Bronchial epithelial cell (primary cell): ENCODE measurements at places on chromosomes 12 and 14. TPM values are rescaled to one million over a fixed set of nuclear protein-coding genes. Genes with fewer than 3 reads are reported as not detected.

GRCh38 chr12:72612171-72612570, 340.0 kb downstream of the TRHDE start:
- DNase-seq, result no peak

GRCh38 chr12:68462803-68463202, 130.6 kb upstream of the MDM1 start:
- DNase-seq, result no peak

DNA sequence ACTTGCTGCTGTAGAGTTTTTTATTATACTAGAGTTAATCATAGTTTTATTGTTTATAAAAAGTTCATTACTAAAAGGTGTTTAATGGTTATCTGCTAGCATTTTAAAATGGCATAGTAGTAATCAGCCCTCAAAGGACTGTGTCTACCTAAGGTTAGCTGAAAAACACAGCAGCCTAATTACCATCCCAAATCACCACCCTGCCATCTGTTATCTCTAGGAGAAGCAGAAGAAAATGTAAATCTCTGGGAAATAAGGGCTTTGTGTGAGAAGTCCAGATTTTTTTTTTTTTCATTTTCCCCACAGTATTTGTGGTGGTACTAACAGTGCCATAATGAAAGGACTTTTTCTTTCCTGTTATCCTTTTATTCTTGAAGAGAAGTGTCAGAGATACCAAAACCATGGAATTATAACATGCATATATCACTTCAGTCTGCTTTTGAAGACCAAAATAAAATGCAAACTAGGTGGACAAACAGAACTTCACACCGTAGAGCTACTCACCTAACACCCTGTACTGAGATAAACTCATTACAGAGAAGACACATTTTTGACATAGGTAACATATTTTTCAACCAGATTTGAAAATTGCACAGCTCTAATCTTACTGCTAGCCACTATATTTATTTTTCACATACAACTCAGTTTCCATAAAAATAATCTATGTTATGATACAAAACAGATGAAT, 876.2 kb downstream of the C12orf50 start:
- no peak for DNase-seq

Gene DCAF11
- 70.5 and 83.5 TPM in 2 replicates for total RNA-seq

DNA sequence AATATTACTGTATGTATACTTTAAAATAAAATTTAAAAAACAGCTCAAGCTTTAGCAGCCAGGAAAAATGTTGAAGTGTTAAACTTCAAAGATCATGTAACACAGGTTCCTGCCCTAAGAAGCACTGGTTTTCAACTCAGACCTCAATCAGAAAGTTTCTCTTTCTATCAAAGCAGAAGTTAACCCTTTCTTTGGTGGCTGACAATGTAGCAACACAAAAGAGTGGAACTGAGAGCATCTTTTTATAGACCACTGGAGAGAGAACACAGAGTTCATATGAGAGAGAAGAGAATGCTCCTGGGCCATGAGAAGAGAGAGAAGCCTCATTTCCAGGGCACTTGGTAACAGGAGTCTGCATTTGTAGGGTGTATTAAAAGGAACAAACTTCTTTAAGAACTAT, 42.2 kb upstream of the KTN1 start:
- no peak for DNase-seq

DNA sequence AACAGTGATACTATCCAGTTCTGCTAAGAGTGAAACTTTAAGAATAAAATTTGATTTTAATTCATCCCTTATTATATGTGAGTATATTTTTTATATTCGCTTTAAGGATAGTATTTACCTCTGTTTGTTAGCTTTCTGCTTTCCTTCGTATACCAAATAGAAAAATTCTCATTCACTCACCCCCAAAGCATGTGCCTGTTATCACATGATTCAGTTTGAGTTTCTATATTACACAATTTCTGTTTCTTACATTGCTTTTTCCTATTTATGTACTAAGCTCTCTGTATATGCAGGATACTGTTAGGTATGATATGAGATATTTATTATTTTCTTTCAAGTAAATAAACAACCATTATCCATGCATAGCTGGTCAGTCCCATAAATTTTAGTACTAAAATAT, 275.2 kb downstream of the FBXL14 start:
- peak; percentile 55 for DNase-seq

DNA sequence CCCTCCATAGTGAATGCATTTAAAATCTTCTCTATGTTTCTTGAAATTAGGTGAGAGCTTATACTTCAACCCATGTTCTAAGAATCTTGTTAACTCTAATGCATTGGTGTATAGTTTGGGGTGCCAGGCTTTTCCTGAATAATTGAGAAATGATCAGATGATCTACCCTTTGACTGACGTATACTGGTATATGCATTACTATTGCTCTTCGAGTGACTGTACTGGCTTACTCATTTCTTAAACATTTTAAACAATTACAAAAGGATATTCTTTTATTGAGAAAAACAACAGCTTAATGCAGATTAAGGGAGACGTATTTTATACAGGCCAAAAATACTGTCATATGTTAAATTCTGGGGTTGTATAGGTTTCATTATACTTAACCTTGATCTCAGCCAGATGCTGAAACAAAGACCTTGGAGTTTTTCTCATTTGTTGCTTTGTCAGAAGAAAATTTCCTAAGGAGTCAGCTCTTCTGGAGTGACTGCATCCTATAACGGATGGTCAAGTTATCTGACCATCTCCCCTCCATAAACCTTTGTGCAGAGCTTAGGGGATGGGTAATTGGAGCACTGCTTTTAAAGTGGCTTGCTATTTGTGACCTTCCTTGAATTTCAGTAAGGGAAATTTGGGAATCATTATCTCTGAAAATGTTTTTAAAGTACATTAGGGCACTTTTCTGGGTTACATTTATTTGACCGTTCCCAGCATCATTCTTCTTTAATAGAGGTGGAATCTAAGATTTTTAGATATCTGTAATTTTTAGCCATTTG, 507.6 kb downstream of the PCNX1 start:
- peak; percentile 77 for DNase-seq

Gene COX8C
- total RNA-seq, result not detected in 2 replicates

DNA sequence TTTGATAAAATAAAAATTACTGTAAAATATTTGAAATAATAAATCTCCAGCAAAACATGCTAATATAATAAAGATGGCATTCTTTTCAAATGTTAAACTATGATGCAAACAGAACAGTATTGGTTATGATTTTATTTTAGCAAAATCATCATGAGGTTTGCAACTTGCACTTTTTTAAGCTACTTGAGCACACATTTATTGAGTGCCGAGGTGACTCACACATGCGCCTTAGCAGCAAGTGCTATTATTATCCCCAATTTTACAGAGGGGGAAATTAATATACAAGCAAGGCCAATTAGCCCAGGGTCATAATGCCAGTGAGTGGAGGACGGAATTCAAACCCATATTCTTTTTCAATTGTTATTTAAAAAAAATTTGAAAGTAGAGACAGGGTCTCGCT, 7.3 kb downstream of the DYRK4 start:
- no peak for DNase-seq

Gene ADAM20
- 2.4 and 2.6 TPM in 2 replicates for total RNA-seq

DNA sequence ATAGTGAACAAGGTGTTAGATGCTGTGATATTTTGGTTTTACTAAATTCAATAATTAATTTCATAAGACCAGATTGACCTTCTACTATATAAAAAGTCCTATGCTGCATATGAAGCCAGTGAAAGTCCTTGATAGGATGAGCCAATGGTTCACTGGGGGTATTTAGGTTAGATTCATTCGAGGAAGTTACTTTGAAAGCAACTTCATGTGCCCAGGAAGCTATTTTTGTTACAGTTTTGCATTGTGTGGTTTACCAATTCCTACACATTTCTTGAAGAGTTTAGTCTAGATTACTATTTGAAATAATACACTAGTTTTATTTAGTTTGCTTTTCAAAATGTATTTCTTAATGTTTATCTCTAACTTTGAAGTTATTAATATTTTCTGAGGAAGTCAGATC, 58.5 kb upstream of the RMST start:
- DNase-seq, result no peak

Gene ARG2
- 113 and 123 TPM in 2 replicates for total RNA-seq

DNA sequence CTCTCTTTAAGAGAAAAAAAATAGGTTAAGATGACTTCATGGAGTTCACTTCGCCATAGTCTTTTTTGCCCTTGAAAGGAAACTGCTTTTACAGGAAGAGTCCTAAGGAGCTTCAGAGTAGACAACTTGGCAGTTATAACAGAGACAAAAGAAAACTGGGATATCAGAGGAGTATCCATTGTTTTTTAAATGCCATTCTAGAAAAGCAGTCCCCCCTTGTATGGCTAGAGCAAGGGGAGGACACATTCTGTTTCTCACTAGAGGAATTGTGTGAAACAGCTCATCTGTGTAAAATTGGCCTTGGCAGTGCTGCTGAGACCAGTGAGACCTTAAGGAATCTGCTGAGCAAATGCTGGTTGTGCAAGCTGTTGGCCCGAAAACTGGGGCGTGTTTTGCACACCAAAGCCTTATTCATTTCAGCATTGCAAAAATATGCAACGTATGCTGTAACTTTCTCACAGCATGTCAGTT, 128.0 kb downstream of the GPR135 start:
- DNase-seq, result no peak

DNA sequence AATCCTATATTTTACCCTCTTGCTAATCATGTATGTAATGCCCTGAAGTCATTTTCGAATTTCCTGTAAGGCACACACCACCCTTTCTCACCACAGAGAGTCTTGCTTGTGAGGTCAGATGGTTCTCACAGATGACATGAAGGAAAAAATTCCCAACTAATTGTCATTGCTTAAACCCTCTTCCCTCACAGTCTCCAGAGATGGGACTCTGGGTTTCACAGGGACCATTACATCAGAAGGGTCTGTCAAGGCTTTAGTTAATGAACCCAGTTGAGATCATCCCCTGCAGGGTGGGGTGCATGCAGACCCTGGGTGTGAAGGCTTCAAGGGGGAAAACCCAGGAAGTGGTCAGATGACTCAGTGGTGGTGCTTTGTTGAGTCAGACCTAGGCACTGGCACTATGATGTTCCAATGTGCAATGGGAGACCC, 229.6 kb downstream of the BCAT1 start:
- peak; percentile 87 for DNase-seq

Gene CMKLR1
- not detected in 2 replicates for total RNA-seq

Gene TTC5
- 10.5 and 14.2 TPM in 2 replicates for total RNA-seq

DNA sequence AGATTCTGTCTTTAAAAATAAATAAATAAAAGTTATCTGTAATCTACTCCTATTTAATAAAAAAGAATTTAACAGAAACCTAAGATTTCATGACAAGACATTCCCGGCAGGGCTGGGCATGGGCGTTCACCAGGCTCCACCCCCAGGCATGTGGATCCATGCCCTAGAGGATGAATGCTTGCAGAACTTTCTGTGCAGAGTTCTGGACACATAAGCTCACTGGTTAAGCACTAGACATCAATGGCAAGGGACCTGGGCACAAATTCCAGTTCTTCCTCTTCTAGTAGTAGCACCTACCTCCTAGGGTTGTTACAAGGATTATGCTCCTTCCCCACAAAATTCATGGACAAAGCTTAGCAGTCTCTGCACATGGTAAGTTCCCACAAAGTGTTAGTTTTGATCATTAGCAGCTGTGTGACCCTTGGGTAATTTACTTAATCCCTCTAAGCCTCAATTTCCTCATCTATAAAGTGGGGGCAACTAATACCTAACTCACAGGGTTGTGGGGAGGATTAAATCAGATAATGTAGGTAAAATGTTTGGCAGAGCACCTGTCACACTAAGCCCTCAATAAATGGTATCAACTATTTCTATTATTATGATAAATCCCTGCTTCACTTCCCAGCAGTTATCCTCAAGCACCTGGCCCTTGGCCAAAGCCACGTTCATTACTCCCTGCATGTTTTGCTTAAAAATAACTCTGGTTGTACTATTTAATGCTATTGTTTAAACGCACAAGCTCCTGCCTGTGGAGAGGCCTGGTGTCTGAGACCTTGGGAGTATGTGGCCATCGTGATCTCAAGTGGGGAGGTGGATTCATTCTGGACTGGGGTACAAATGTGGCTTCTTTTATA, 9.8 kb downstream of the GALNT6 start:
- no peak for DNase-seq

- peak; percentile 13 for DNase-seq
Observed at GRCh38 chr14:36718216-36718615, 56.6 kb downstream of the PAX9 start.

DNA sequence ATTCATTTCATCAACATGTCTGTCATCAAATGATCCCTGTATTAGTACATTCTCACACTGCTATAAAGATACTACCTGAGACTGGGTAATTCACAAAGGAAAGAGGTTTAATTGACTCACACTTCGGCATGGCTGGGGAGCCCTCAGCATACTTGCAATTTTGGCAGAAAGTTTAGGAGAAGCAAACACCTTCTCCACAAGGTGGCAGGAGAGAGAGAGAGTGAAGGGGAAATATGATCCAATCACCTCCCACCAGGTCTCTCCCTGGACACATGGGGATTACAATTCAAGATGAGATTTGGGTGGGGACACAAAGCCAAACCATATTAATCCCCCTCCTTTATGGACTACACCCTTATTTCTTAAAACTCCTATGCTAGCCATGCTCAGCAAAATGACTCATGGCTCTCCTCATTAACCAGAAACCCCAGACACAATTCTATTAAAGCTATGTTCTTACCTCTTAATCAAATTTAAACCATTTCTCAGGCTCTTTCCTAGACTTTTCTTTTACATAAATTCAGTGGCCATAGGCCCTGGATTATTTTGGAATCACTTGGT, 932.3 kb downstream of the FLRT2 start:
- peak; percentile 7 for DNase-seq

Gene TCL1B
- total RNA-seq, result not detected in 2 replicates

DNA sequence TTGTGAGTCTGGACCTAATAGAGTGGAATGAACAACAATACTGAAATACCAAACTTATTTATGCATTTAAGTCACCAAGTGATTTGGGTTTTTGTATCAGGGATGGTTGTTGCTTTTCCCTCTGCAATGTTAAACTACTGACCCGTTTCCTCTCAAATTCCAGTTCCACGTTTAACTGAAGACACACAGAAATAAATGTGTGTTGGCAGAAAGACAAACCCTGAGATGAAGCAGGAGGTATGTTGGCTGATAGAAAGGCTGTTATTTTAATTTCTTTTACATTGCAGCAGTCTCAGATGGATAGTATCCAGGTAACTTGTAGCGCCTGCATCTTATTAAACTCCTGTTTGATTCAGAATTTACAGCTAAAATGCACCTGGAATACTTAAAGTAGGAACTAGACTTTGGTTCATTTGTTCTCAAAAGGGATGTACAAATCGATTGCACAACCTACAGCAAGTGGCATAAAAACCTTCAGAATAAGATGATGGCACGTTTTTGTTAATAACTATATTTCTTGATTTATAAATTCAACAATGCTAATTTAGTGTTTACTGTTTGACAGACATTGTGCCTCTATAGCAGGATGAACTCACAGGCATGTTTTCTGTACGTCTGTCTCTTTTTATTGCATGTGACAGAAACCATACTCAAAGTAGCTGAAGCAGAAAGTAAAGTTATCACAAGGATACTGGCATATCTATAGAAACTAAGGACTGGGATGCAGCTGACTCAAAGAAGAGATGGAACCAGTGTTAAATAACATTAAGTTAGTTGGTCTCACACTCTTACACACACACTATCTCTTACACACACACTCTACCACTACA, 405.7 kb downstream of the ZFP36L1 start:
- no peak for DNase-seq

GRCh38 chr14:28762955-28763326, 3.6 kb upstream of the FOXG1 start:
- DNase-seq, result no peak
